Fibroblast of skin of scalp (primary cell): ENCODE measurements at places on chromosomes 12 and 14.

- peak; percentile 5 for DNase-seq
Observed at GRCh38 chr14:58368956-58369355, 26.8 kb upstream of the TOMM20L start.

DNA sequence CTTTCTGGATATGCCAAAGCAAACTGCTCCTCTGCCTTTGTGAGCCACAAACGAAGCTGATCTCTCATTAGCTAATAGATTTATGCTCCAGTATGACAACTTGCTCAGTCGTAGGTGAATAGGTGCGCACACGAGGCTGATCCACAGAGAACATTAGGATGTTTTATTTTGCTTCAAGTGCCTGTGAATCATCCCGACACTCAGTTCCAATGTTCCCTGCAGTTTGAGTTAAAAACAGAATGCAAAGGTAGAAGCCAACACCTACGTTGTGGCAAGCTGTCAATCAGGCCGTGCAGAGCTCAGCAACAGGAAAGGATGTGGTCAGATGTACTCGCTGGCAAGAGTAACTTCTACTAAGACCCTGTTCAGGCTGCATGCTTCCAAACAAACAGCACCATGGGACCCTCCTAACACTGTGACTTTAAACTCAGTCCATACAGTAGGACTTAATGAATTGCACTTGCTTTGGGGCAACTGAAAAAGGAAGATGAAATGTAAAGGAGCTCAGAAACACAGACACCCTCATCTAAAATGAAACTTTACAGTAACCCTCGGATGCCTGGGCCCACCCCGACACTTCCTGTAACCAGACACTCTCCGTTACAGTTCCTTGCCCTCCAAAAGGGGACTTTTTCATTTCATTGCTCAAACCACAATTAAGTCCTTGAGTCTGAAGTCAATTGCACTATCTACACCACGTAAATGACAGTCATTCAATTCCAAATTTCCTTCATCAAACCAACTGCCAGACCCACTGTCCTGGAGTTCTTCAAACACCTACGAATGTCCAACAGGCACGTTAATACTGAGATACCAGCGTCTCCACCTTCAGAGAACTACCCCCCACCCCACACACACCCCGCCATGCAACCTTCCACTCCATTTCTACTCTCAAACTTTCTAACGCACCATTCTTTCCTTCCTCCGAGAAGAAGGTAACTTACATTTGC is 1.6 kb downstream of the CCDC88C start:
- no peak for DNase-seq

DNA sequence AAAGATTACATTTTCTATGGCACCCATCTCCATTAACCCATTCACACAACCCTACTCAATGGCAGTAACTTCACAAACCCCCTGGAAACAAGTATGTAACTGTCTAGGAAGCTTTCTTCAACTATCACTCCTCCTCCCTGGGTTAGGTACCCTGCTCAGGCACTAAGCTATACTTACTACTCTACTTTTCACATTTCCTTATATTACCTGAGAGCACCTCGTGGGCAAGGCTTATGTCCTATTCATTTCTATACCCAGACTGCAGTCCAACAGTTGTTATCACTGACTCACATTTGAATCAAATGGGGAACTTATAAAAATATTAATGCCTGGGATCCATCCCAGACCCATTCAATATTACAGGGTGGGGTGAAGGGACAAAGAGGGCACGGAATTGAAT is 4.6 kb downstream of the PAWR start:
- DNase-seq, result no peak

DNA sequence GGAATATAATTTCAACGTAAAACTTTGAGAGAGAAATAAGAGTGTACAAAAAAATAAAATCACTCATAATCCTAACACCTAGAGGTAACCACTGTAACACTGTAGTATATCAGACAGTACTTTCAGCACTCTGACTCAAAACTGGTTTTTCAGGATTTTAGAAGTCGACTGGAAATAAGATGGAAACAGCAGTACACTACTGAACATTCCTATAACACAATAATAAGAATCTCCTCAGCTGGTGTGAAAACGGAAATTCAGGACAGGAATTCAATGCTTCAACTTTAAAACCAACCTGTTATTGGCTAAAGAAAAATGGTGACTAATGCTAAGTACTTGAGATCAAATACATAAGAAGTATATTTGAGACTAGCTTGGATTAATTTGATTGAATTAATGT is 12.3 kb upstream of the PITPNM2 start:
- DNase-seq, result no peak

DNA sequence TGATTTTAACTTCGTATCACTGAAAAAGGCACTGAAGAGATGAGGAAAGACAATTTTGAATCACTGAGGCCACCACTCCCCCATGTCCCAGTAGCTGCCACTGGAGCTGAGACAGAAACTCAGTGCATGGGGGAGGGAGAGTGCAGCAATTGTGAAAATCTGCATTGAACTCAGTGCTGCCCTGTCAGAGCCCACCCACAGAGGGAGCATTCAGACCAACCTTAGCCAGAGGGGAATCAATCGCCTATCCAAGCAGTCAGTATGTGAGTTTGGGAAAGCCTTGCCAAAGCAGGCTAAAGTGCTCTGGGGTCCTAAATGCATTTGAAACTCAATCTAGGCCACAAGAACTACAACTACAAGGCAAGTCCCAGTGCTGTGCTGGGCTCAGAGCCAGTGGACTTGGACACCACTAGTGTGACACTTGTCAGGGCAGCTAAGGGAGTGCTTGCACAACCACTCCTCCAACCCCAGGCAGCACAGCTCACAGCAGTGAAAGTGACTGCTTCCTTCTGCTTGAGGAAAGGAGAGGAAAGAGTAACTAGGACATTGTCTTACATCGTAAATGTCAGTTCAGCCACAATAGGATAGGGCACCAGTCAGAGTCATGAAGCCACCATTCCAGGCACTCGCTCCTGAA is 13.3 kb downstream of the RNASE3 start:
- DNase-seq, result no peak

- no peak for DNase-seq
Observed at GRCh38 chr12:112305951-112306350, 76.3 kb downstream of the HECTD4 start.

- DNase-seq, result no peak
Observed at GRCh38 chr14:22530127-22530526, 58.9 kb downstream of the DAD1 start.

- no peak for DNase-seq
Observed at GRCh38 chr14:36522347-36522971, 2.4 kb upstream of the NKX2-1 start.

DNA sequence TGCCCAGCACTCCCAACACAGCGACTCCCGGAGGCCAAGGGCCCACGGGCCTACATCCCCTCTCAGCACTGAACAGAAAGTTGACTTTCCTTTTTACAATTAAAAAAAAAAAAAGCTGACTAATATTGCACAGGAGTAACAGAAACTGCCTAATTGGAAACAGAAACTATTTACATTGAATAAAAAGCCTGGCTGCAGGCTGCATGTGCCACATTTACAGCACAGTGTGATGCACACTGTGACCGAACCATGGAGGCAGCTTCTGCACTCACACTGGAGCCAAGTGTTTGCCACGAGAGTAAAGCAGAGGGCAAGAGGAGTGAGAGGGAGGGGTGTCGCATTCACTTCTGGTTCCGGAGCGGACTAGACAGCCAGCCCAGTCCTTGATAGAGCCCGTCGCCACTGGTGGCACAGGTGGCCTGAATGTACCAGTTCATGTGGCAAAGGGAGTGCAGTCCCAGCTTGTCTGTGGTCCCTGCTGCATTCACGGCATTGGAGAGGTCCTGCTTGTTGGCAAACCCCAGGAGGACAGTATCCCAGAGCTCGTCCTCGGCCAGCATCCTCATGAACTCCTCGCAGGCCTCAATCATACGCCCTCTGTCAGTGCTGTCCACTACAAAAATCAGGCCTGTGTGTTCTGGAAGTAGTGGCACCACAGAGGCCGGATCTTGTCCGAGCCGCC is 59.2 kb downstream of the SPPL3 start:
- DNase-seq, result no peak

DNA sequence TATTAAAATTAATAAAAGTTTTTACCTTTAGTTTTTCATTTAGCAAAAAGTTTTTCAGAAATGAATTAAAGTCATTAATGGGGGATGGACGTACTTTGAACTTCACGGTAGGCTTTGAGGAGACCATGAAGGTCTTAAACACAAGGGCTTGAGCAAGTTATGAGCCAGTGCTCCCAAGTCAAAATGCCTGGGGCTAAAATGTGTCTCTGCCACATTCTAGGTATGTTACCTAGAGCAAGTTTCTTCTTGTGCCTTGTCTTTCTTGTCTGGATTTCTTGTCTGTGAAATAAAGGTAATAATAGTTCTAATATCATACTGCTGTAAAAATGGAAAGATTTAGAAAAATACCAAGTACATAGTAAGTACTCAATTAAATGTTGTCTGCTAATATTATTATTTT is 132.7 kb upstream of the USP15 start:
- no peak for DNase-seq

- no peak for DNase-seq
Observed at GRCh38 chr12:52630008-52630500, 11.7 kb upstream of the KRT73 start.

DNA sequence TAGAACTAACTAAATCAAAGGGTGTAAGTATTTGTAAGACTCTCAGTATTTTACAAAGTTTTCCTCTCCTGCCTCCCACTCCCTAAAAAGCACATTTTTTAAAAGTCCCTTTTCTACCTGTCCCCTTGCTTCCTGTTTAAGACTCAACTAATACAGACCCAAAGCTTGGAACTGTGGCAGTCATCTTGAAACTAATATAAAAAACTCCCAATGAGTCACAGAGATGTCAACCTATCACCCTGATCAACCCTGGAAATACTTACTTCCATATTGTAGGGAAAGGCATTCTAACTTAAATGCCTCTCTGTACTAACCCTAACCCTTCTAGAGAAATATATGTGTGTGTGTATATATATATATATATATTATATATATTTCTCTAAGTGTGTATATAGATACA is 184.8 kb downstream of the SPTSSA start:
- no peak for DNase-seq

GRCh38 chr14:91945751-91946621 is 1.5 kb downstream of the FBLN5 start:
- peak; percentile 22 for DNase-seq

GRCh38 chr14:102722646-102723045 is 54.6 kb upstream of the TRAF3 start:
- DNase-seq, result no peak

GRCh38 chr12:76952995-76953394 is 74.2 kb upstream of the CSRP2 start:
- DNase-seq, result peak; percentile 15

DNA sequence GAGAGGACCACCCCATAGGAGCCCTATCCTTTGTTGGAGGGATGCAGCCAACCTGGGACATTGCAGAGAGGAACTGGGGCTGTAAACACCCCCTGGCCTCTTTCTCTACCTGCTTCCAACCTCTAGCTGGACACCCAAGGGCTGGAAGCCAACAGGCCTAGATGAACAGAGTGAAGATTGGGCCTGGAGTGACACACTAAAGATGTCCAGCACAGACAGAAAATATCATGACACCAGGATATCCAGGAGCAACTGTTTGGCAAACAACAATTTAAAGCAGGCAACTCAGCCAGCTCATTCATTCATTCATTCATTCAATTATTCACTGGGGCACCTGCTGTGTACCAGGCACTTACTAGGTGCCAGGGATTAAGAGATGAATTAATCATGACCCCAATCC is 125.0 kb upstream of the NCOR2 start:
- DNase-seq, result no peak

DNA sequence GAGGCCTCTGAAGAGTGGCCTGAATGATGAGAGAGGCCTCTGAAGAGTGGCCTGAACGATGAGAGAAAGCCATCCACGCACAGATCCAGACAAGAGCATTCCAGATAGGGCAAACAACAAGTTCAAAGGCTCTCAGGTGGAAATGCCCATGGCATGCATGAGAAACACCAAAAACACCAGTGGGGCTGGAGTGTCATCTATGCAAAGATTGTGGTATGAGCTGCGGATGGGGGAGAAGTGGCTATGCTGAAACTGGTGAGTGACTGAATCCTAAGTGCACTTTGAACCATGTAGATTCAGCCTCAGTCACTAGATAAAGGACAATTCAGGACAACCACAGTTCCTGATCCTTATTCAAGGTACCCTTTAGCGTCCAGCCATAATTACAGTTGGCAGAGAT is 79.4 kb upstream of the GZMB start:
- DNase-seq, result no peak

DNA sequence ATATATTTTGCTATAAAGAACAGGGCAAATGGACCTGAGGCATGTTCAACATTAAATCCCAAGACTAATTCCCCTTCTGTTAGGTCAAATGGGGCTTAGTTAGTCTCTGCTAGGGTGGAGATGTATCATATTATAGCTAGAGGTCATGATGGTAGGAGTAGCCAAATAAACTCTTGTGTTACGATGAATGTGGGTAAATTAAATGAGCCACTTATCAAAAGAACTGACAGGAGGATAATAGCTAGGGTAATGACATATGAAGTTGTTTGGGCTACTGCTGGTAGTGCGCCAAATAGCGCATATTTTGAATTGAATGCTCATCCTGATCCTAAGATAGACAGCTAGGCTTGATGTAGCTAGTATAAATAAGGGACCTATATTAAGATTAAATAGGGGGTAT is 445.0 kb downstream of the GXYLT1 start:
- DNase-seq, result no peak

DNA sequence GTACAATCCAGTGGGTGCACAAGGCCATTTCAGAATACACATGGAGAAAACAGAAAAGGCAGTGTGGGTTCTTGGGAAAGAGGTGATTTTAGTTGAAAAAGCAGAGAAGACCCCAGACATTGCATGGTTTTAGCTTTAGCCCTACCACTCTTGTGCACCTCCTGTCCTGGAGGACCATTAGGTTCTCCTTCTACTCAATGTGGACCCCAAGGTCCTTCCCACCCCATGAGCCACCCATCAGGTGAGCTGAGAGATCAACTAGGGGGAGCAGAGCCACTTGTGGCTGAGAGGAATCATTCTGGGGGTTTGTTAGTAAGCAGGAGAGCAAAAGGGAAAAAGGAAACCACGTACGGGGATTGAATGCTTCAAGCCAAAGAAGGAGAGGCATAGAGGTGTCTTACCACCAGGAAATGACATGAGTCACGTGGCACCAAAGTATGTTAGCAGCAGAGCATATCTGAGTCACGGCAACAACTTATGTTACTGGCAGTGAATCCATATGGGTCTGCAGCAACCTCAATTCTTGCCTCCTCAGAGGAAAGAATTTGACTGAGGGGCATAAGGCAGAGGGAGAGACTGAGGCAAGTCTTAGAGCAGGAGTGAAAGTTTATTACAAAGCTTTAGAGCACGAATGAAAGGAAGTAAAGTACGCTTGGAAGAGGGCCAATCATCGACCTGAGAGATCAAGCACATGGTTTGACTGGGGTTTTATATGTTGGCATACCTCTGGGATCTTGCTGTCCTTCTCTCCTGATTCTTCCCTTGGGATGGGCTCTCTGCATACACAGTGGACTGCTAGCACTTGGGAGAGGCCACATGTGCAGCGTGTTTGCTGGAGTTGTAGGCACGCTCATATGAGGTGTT is 73.9 kb downstream of the HSD17B6 start:
- DNase-seq, result peak; percentile 75

GRCh38 chr12:87812030-87812429 is 217.2 kb downstream of the C12orf50 start:
- no peak for DNase-seq
